Activated naive CD4-positive, alpha-beta T cell (primary cell): ENCODE measurements at places on chromosomes 1 and 21.

- no peak for DNase-seq
These were observed 368.9 kb downstream of the SEC16B start for GRCh38 chr1:177600936-177601335.

DNA sequence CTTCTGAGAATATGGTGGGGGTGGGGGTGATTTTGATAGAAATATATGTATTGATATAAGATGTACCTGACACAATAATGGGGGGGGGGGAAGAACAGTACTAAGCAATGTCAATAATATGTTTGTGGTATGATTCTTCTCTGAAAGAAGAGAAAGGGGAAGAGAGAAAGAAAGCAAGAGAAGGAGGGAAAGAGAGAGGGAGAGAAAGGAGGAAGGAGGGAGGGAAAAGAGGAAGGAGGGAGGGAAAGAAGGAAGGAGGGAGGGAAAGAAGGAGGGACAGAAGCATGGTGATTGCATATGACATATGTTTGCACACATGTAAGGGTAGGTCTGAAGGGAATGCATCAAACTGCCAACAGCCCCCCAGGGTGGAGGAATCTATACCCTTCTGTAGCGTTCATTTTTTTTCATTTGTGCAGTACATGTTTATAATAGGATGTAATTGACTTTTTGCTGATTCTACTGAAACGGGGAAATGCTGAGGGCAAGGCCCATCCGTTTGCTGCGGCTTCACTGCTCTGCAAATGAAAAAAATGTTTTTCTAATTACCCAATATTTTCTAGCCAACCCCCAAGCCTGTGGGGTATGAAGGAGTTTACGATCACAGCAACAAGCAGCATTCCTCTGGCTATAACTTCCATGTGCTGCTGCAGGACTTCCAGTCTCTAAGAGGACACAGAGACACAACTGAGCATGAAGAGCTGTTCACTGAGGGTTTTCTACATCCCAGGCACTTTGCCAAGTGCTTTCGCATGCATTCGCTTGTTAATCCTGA is 119.3 kb upstream of the ZC3H12A start:
- no peak for DNase-seq

GRCh38 chr1:43276673-43277072 is 6.9 kb downstream of the TMEM125 start:
- DNase-seq = no peak

DNA sequence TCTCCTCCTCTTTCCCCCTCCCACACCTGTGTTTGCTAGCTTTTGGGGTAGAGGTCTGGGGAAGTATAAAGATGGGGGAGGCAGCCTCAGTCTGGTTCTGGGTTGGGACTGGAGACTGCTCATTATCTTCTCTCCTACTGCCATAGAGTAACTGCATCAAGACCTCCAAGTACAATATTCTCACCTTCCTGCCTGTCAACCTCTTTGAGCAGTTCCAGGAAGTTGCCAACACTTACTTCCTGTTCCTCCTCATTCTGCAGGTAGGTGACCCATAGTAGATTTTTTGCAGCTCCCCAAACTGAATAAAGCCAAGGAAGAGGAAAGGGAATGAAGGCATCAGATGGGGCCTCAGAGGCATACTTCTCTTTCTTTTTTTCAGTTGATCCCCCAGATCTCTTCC is 5.3 kb downstream of the ATP8B2 start:
- DNase-seq = no peak

DNA sequence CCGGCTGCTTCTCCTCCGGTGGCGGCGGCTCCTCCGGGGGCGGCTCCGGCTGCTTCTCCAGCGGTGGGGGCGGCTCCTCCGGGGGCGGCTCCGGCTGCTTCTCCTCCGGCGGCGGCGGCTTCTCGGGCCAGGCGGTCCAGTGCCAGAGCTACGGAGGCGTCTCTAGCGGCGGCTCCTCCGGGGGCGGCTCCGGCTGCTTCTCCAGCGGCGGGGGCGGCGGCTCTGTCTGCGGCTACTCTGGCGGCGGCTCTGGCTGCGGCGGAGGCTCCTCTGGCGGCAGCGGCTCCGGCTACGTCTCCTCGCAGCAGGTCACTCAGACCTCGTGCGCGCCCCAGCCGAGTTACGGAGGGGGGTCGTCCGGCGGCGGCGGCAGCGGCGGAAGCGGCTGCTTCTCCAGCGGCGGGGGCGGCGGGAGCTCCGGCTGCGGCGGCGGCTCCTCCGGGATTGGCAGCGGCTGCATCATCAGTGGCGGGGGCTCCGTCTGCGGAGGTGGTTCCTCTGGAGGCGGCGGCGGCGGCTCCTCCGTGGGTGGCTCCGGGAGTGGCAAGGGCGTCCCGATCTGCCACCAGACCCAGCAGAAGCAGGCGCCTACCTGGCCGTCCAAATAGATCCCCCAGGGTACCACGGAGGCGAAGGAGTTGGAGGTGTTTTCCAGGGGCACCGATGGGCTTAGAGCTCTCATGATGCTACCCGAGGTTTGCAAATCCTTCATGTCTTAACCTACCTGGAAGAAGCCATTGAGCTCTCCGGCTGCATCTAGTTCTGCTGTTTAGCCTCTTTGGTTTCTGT is 2.0 kb downstream of the LORICRIN start:
- DNase-seq = no peak

- no peak for DNase-seq
These were observed 34.7 kb downstream of the WASF2 start for GRCh38 chr1:27455139-27455811.

DNA sequence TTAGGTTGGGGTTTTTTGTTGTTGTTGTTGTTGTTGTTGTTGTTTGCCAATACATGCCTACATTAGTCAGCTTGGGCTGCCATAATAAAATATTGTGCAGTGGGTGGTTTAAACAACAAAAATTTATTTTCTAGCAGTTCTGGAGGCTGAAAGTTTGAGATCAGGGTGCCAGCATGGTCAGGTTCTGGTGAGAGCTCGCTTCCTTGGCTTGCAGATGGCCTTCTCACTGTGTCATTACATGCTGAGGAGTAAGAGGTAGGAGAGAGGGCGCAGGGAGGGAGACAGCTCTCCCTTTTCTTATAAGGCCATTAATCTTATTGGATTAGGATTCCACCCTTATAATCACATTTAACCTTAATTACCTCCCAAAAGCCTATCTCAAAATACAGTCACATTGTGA is 52.7 kb downstream of the DIRAS3 start:
- no peak for DNase-seq

- DNase-seq = no peak
These were observed 109.2 kb upstream of the IFFO2 start for GRCh38 chr1:19065526-19066247.

- DNase-seq = no peak
These were observed 4.9 kb downstream of the SKI start for GRCh38 chr1:2232916-2233438.

DNA sequence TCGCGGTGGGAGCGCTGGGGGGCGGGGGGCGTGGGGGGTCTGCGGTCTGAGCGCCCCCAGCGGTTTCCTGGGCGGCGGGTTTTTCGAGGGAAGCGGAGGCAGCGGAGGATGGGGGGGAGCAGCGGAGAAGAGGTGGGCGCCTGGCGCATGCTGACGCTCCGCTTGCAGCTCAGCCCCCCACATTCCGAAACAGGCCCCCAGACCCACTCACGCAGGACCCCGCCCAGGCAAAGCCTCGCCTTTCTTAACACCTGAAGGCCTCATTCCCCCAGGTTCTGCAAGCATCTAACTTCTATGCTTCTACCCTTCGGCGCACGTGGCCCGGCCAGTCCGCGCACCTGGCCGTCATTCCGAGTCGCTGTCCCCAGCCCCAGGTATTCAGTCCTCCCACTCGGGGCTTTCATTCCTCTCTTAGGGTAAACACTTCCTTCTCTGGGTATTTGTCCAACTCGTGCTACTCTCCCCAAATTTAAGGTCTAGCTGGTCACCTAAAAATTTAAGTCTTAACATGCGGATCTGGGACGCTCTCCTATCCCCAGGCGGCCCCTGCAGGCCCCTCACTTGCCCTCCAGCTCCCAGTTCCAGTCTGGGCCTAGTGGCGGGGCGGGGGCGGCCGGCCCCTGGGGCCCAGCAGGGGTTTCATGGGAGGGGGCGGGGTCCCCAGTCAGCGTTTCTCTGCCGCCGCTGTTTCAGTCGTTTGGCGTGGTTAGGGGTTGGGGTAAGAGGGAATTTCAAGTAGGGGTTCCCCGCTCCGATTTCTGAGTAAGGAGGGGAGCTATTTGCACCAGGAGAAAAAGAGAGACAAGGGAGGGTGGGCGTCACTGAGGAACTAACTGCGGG is 2.8 kb upstream of the ZBTB7B start:
- no peak for DNase-seq
